ENCODE measurements at places on chromosomes 2 and 18.
A peak's percentile ranks its signal among the peaks of the same experiment; 100 is the strongest.

- DNase-seq, result no peak
Observed at GRCh38 chr2:108354136-108354535, 23.6 kb upstream of the SULT1C4 start.

DNA sequence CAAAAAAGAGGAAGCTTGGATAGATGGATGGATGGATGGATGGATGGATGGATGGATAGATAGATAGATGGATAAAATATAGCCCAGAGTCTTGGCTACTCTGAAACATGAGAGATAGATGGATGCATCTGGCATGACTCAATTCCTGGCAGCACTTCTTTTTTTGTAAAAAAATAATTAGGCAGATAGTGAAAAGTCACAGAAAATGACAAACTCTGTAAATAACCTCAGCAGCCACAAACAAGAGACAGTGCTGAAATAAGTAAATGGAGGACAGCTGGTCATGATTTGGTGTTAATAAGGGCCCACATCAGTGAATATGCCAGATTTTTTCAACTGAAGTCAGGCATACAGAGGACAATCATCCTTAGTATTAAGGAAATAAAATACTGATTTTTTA, 585.0 kb upstream of the GCFC2 start:
- no peak for DNase-seq

DNA sequence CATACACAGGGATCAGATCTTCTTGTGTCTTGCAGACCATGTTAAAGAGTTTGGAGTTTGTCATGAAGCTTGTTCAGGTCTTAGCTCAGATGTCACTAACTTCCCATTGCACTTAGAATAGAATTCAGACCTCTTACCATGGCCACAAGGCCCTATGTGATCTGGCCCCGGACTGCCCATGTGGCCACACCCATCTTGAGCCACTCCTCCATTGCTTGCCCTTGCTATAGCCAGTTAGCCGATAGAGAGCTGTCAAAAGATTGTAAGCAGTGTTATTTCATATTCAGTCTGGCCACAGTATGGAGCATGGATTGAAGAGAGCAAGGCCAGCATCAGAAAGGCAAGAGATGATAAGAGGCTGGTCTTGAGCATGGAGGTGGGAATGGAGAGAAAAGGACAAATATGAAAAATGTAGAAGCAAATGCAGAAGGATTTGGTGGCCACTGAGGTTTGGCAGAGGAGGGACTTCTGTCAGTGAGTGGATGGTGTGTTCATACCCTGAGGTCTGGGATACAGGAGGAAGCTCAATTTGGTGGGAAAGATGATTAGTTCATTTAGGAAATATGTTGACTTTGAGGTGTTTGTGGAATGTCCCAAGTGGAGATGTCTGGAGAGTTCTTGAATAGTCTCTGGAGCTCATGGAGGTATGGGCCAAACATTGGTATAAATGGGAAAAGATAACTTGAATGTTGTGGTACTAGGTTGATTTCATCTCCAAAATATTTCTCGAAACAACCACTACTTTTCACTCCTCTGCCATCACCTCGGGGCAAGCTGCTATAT, 10.6 kb downstream of the DGUOK start:
- no peak for DNase-seq

DNA sequence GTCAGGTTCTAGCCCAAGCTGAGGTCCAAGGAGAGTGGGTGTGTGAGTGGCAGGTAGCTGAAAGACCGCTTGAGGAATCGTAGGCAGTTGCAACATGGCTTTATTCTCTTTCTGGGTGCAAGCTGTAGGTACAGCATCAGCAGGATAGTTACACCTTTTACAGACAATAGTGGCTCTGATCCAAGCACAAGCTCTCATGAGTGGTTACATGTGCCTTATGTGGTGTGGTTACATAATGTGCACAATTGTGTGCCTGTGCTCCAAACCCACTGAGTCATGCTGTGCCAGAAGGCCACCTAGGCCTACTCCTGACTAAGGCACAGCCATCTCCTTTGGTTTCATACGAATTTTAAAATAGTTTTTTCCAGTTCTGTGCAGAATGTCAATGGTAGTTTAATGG, 227.6 kb downstream of the SATB2 start:
- DNase-seq, result no peak

- DNase-seq, result no peak
Observed at GRCh38 chr2:27627963-27628766, 647 bp downstream of the CCDC121 start.

DNA sequence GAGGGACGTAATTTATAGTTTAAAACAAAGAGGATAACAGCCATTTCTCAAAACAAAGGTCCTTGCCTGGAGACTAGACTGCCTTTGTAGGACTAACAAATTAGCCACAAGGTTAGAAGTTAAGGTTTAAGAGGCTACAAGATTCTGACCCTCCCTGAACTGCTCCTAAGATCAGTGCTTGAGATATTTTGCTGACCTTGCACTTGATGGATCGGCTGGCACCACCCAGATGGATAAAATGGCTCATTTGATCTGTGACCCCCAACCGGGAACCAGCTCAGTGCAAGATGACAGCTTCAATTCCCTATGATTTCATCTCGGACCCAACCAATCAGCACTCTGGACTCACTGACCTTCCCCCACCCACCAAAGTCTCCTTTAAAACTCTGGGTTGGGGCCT, 3.7 kb upstream of the STARD7 start:
- no peak for DNase-seq

DNA sequence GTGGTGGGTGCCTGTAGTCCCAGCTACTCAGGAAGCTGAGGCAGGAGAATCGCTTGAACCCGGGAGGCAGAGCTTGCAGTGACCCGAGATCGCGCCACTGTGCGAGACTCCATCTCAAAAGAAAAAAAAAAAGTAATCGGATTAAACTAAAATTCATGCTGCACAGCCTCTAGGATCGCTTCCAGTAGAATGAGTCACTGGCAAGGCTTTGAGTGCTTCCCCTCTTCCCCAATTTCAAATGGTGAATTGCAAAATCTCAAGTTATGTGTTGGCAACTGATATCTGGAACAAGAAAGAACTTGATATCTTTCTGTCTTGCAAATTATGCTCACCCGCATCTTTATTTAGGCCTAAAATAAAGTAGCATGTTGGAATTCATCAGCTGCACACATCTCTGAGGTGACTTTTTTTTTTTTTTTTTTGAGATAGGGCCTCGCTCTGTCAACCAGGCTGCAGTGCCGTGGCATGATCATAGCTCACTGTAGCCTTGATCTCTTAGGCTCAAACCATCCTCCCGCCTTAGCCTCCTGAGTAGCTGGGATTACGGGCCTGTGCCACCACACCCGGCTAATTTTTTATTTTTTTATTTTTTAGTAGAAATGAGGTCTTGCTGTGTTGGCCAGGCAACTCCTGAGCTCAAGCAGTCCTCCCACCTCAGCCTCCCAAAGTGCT, 12.7 kb downstream of the TTC39C start:
- DNase-seq, result no peak

- DNase-seq, result no peak
Observed at GRCh38 chr2:241894056-241894641, 24.6 kb downstream of the RTP5 start.

- no peak for DNase-seq
Observed at GRCh38 chr2:9846554-9846953, 3.3 kb downstream of the TAF1B start.

DNA sequence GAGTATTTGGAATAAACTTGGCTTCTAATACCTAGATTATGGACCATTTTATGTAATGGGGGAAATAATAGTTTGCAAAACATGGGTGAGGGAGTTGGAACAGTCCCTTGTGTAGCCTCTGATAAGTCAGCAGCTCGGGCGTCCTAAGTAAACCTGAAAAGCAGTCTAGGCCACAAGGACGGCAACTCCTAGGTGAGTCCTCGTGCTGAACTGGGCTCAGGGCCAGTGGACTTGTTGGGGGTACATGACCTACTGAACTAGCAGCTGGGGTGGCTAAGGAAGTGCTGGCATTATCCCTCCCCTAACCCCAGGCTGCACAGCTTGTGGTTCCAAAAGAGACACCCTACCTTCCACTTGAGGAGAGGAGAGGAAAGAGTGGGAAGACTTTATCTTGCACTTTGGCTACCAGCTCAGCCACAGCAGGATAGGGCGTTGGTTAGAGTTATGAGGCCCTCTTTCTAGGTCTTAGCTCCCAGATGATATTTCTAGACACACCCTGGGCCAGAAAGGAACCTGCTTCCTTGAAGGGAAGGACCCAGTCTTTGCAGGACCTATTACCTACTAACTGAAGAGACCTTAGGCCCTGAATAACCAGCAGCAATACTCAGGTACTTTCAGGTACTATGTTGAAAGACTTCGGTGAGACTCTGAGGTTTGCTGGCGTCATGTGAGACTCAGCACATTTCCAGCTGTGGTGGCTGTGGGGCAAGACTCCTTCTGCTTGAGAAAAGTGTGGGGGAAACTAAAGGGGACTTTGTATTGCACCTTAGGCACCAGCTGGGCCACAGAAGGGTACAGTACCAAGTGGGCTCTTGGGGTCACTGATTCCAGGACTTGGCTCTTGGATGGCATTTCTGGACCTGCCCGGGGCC, 71.0 kb downstream of the AQP4 start:
- DNase-seq, result no peak

DNA sequence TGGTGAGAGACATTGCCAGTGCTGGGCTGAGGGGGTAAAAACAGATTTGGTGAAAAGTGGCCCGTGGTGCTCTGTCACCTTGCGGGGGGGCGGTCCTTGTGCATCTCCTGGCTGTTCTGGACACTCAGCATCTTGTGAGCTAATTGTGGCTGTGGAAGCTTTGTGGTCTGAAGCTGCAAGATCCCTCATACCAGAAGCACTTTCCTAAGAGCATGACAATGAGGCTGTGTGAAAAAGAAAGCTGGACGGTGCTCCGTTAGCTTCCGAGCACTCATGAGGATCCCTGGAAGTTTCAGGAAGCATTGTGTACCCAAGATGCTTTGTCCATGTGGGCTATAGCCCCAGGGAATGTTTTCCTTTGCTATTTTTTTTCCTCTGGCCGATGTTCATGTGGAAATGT, 74.5 kb downstream of the CABLES1 start:
- DNase-seq, result no peak

GRCh38 chr2:200812122-200813022, 662 bp downstream of the BZW1 start:
- peak; percentile 69 for DNase-seq

GRCh38 chr2:153169609-153170008, 309.0 kb downstream of the RPRM start:
- DNase-seq, result no peak

- no peak for DNase-seq
Observed at GRCh38 chr2:173580956-173581355, 226.3 kb downstream of the CDCA7 start.

- peak; percentile 31 for DNase-seq
Observed at GRCh38 chr2:109032229-109032820, 43.3 kb upstream of the EDAR start.

GRCh38 chr18:59715966-59716369, 18.7 kb upstream of the CCBE1 start:
- DNase-seq, result no peak

- peak; percentile 77 for DNase-seq
Observed at GRCh38 chr2:53994818-53995808, 24.3 kb upstream of the PSME4 start.

GRCh38 chr2:88212251-88212790, 42.2 kb downstream of the THNSL2 start:
- DNase-seq, result peak; percentile 4

DNA sequence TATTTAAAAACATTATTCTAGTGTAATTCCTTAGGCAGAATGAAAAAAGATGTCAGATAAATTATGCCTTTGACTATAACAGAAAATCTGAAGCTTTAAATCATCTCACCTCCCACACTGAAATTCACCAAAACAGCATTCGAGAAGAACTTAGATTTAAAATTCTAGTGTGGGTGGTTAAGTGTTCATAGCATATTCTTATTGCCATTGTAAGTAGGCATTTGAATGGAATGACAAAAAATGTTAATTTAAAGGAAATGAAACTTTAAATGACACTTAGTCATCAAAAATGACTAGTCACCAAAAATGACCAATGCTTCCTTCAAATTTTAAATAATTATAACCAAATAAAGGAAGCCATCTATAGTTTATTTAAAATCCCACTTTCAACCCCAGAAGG, 7.0 kb upstream of the ZNF407 start:
- no peak for DNase-seq

GRCh38 chr2:217901835-217902378, 100.9 kb downstream of the TNS1 start:
- DNase-seq, result no peak

GRCh38 chr2:26901326-26902183, 53.6 kb downstream of the DPYSL5 start:
- DNase-seq, result no peak

GRCh38 chr2:188573453-188573852, 281.8 kb downstream of the GULP1 start:
- DNase-seq, result no peak

DNA sequence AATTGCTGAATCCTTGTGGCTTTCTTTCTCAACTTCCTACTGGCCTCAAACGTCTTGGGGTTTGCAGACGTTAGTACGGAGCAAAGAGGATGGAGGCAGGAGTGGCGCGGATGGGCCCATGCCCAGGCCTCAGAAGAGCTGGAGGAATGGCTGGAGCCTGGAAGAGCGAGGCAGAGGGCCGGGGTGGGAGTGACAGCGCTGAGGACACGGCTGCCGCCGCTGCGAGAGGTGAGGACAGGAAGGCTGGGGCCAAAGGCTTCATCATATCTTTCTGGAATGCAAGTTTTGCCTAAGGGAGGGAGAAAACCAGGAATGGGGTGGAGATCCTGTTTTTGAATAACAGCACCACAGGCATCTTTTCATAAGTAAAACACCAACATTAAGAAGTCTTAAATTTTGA, 178.5 kb upstream of the SESTD1 start:
- no peak for DNase-seq

DNA sequence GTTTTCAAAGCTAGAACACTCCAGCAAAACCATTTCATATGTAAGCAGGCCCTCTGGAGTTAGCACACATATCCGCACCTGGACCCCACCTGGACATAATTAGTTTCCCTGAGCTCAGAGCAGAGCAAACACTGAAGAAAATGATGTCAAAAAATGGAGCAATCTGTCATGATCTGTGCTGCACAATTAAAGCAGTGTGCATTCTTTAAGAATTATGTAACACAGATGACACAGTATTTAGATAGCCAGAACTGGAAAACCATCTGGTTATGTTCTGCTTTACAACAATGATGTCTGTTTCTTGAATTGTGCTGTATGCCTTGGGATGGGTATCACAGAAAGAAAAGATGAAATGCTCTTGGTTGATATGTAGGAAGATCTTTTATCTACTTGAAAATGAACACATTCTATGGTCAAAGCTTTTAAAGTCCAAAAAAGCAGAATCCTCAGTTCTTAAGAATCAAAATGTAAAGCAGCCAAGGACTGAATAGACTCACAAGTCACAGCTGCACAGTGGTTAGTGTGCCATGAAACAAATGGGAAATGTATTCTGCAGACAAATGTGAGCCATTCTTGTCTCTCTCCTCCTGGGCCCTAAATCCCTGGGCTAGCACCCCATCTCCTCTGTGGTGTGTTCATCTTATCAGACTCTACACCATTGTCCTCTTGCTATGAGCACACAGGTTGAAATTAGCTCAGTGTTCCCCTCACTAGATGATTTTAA, 36.8 kb downstream of the HRH4 start:
- DNase-seq, result no peak

All from KG1 (cell line).